ENCODE measurements at places on chromosomes 6 and 20.

DNA sequence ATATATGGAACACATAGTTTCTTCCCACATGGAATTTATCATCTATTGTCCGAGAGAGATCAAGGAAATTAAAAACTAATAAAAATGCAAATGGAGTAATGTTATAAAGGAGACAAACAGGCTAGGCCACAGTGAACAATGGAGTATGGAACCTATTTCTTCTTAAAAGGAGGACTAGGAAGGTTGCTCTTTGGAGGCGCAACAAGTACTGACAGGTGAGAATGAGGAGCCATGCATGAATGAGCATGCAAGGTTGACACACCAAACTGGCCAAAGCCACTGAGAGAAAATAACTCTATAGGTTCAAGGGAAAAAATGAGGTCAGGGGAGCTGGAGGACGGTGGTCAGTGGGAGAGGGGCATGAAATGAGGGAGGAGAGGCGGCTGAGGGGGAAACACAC is 40.9 kb downstream of the PSMB1 start:
- DNase-seq, result no peak

GRCh38 chr20:9617940-9618339 is 103.5 kb downstream of the LAMP5 start:
- no peak for DNase-seq

GRCh38 chr6:43454696-43455530 is 435 bp downstream of the DLK2 start:
- no peak for DNase-seq

DNA sequence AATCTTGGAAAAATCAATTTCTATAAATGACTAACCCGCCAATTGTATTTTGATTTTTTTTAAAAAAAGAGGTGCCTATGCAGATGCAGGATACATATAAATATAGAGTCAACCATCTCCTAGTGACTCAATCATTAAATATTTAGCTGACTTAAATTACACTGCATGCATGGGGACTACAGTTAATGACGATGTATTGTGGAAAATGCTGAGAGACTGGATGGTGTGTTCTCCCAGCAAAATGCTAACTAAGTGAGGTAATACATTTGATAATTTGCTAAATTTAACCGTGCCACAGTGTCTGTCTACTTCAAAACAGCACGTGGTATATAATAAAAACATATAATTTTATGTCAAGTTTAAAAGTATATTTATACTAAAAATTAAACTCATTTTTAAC is 341.6 kb downstream of the PRKN start:
- no peak for DNase-seq

DNA sequence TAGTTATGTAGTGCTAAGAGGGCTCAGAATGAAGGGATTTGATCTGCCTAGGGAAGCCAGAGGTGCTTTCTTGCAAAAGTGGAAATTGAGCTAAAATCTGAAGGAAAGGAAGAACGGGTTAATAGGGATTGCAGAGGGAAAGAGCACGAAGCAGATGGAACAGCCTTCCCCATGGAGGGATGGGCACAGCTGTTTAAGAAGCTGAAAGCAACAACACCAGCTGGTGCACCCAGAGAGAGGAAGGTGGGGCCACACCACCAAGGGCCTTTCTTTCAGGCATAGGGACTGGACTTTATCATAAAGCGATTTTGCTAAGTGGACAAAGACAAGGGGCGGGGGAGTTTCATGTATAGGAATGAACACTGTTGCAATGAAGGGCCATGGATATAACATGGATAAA is 65.8 kb upstream of the SNRPB2 start:
- DNase-seq, result no peak

- no peak for DNase-seq
Observed at GRCh38 chr6:14321992-14322772, 204.6 kb downstream of the CD83 start.

- DNase-seq, result no peak
Observed at GRCh38 chr6:32387589-32388340, 16.1 kb upstream of the TSBP1 start.

DNA sequence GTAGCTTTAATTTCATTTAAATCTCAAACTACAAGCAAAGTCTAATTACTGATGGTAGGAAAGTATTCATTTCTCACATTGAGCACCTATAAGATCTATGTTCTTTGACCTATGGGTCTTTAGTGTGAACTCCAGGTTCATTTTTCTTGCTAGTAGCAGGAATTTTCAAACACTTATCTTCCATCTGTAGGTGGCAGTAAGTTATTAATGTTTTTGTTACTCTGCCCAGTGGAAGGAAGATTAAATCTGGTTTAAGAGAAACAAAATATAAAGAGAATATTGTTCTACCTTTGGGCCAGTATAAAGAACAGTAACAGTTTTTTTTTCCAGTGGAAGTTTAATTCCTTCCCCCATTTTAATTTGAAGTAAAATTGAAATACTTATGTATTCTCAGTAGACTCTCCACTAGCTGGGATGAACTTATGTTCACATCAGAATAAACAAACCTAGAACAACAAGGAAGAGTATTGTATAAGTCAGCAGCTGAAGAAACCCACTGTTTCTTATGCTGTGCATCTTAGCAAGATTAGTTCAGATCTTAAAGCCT is 328.2 kb downstream of the PHF3 start:
- no peak for DNase-seq

DNA sequence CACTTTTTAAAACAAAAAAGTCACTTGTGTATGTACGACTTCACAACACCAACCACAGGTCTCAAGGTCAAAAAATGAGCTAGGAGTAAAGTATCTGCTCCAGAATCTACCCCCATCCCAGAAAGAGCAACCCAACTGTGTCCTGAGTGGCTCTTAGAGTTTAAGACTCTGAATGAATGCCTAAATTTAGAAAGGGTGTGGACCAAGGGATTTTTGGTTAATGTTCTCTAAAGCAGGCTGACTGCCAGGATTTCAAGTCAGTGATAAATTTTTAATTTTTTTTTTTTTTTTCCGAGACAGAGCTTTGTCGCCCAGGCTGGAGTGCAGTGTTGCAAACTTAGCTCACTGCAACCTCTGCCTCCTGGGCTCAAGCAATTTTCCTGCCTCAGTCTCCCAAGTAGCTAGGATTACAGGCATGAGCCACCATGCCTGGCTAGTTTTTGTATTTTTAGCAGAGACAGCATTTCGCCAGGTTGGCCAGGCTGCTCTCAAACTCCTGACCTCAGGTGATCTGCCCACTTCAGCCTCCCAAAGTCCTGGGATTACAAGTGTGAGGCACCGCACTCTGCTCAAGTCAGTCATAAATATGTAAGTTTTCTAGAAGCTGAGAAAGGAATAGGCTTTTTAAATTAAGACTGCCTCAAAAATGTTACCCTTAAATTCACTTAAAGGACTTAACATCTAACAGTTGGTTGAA is 20.2 kb downstream of the STAU1 start:
- DNase-seq, result no peak

DNA sequence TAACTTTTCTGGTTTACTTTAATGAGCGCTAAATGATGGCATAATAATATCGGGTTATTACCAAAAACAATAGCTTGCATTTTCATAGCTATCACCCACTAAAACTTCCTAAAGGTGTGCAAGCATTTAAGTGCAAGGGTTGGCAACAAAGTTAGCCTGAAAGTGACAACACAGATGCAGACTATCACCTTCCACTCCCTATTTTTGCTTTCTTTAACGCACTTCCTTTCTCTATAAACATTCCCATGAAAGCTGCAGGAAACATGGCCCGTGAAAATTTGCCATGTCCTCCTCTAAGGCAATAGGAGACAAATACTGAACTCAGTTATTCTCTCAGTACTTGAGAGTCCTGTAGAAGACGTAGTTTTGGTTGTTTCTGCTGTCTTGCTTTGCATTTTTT is 2.7 kb downstream of the MYCT1 start:
- DNase-seq, result no peak

DNA sequence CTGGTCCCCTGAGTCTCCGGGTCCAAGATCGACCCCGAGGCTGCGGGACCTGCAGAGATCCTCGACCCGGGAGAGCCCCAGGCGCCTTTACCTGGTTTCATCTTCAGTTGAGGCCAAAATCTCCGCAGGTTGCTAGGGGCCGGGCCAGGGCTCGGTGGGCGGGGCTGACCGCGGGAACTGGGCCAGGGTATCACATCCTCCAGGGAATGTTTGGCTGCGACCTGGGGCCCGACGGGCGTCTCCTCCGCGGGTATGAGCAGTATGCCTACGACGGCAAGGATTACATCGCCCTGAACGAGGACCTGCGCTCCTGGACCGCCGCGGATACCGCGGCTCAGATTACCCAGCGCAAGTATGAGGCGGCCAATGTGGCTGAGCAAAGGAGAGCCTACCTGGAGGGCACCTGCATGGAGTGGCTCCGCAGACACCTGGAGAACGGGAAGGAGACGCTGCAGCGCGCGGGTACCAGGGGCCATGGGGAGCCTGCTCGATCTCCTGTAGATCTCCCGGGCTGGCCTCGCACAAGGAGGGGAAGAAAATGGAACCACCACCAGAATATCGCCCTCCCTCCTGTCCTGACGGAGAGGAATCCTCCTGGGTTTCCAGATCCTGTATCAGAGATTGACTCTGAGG is 53.8 kb upstream of the POLR1H start:
- no peak for DNase-seq

GRCh38 chr6:39840781-39841180 is 48.6 kb downstream of the DAAM2 start:
- DNase-seq, result no peak

- no peak for DNase-seq
Observed at GRCh38 chr6:24779416-24780016, 4.8 kb downstream of the GMNN start.

DNA sequence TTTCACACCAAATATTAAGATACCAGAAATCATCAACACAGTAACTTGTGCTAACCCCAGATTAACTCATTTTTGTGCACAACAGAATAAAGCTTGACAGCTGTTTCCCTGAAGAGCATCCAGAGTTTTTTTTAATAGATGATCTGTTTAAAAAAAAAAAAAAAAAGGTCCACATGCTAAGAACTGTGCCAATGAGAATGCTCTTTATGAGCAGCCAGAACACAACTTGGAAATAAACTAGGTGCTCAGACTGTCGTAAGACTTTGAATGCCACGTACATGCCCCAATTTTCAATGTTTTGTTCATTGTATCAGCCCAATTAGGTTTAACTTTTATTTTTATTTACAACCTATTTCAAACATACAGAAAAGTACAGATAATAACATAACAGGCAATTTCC is 47.3 kb downstream of the STAU1 start:
- DNase-seq, result no peak

DNA sequence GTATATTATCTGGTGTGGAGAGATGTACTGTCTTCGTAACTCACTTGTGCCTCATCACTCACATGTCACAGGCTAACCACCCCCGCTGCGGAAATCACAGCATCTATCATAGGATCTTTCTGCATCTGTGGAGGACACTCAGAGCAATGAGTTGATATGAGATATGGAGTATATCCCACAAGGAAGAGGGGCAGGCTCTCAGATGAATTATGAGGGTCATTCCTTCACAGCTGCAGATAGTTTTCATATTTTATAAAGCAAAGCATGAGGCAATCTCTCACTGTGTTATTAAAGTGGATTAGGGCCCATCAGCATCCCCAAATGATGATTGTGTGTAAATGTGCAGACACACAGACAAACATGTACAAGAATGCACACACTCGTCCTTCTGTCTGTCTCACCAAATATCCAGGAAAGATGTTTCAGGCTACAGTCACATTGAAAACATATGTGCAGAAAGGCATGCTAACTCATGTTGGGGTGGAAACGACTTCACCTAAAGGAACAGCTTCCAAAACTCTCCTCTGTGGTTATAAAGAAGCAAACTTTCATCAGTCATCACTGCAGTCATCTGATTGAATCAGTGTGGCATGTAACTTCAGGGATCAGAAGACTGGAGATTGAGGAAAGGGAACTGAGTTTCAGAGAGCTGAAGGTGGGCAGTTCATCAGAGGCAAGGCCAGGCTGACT is 164.7 kb downstream of the FOXC1 start:
- DNase-seq, result no peak

Measured in stimulated activated CD8-positive, alpha-beta memory T cell treated with anti-CD3 and anti-CD28 coated beads, Interleukin-15, amount 100 ng/mL, for 4 hours (primary cell).